ENCODE measurements at places on chromosomes 6 and 20.

DNA sequence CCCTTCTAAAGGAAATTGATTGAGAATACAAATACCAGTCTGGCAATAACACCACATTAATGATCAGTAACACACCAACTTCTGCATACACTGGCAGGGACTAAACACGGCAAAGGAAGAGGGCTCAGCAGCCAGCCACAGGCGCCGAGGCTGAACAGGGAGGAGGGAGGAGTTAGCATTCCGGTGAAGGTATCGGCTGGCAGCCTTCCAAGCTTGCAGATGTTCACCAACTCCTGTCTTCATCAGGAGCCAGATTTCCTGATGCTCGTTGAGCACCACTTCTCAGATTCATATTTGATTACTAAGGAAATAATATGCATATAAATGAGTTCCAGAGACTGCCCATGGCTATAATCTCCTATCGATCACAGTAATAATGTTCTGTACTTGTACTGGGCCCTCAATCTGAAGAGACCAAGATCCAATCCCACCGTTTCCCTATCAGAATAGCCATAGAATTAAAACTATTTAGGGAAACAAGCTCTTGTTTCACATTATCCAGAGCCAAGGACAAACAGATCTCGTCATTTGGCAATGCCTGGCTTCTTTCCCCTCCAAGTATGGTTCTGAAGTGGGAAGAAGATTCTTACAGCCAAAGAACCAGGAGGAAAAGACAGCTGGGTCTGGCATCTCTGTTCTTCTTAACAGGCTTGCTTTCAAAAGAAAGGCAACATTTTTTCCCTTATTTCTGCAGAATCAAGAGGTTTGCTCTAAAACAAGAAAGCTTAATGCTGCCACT, 42.2 kb downstream of the GFOD1 start:
- DNase-seq: no peak

- no peak for DNase-seq
Observed at GRCh38 chr20:35611482-35611881, 4.1 kb upstream of the SPAG4 start.

DNA sequence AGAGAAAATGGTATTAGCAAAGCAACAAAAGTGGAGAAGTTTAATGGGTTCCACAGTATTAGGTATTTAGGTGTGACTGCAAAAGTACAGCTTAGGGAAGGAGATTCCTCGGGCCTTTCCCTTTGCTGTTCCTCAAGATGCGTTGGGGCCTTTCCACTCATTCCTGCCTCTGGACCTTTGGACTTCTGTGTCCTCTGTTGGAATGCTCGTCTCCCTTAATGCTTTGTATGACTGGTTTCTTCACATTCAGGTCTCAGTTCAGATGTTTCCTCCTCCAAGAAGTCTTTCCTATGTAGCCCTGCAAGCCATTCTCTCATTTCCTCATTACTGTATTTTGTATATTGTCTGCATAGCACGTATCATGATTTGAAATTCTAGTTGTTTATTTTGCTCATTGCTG, 39.6 kb downstream of the CTNNBL1 start:
- DNase-seq: no peak

GRCh38 chr6:147087641-147088040, 116.6 kb upstream of the STXBP5 start:
- DNase-seq: no peak

DNA sequence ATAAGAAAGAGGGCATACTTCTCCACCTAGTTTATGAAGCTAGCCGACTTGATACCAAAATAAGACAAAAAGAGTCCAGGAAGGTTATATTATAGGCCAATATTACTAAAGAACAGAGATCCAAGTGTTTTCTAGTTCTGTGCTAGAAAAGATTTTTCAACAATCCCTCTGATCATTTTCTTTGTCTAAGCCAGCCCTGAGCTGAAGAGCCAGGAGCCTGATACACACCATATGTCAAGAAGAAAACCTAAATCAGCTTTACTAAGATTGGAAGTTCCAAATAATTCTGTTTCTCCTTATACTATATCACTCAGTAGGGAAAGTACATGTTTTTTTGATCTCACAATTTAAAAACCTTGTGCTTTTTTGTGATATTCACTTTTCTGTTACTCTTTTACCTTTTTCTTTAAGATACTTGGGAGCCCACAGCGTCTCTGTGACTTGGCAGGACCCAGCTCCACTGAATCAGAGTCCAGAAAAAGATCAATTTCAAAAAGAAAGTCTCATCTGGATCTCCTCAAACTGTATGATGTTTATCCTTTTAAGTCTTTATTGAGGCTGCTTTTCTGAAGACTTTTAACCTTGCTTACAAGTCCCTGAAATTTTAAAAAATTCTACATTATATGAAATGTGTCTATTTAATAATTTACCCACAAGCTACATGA, 43.0 kb upstream of the PBOV1 start:
- no peak for DNase-seq

- no peak for DNase-seq
Observed at GRCh38 chr6:5180636-5181035, 80.1 kb downstream of the LYRM4 start.

GRCh38 chr6:356828-357251, 34.7 kb upstream of the IRF4 start:
- DNase-seq: no peak

DNA sequence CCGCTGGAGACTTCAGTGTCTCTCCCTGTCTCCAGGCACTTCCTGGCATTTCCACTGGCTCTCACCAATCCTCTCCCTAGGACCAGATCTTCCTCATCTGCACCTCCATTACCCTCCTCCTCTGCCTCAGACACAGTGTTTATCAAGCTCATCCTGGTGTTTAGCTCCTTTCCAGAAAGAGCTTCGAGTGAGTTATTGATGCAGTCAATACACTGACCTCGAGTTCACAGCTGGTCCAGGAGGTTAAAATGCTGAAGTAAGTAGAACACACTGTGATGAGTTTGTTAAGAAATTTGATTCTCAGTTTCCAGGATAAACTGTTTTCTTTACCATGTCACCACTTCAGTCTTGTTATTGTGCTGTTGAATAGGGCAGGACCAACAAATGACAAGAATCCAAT, 42.1 kb upstream of the ARMC2 start:
- no peak for DNase-seq

GRCh38 chr6:66291905-66292304, 584.9 kb upstream of the EYS start:
- no peak for DNase-seq

- DNase-seq: no peak
Observed at GRCh38 chr6:150734235-150734634, 131.3 kb upstream of the MTHFD1L start.

DNA sequence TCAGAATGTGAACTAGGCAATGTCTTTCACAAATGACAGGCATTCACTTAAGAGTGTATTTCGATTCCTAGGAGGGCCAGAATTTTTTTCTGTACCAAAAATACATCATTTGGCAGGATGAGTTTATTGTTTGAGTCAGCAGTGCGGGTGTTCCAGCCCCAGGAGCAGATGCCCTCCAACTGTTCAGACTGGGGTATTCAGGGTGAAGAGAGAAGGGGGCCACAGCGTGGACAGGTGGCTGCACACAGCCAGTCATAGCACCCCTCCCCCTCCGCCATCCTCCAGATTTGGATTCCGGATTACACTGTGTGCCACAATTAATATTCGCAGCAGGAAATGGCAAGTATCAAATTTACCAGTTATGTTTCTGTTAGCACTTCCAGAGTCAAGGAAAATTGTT, 38.6 kb downstream of the RIPOR2 start:
- DNase-seq: no peak

DNA sequence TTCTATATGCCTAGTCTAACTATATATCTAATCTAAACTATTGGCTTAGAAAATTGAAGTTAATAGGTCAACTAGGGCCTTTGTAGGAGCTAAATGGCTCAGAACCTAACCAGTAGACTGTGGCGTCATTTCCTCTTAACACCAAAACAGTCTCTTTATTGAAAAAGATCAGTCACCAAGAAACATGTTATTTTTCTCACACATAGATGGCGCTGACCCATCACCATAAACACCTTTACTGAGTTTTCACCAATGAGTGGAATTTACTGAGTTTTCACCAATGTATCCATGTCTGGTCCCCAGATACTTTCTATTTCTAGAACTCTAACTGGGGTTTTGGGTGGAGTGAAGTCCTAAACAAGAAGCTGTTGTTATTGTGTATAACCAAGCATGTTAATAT, 636.0 kb downstream of the BCKDHB start:
- no peak for DNase-seq

DNA sequence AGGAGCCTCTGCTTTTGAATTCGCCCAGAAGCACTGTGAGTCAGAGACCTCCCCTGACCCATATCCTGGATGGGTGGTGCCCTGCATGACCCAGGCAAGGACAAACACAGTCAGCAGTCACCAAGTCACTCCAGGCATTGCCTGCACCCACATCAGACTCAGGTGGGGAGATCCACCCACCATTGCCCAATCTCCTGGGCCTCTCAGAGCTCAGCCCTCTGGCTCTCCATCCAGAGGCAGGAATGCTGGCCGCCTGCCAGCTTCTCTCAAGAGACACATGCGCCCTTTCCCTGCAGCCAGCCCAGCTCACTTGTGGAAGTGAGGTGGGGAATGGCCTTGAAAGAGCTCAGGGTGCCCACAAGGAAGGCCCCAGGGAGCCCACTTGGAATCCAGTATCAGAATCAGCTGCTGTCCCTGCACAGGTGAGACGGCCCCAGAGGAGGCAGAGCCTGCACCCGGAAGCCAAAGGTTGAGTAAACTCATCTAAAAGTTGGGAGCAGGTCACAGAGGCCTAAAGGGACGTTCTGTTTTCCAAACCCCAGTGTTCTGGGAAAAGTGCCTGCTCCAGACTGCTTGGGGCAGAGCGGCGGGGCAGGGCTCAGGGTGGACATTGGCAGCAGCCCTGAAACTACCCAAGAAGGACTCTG, 129.8 kb downstream of the PREX1 start:
- no peak for DNase-seq

DNA sequence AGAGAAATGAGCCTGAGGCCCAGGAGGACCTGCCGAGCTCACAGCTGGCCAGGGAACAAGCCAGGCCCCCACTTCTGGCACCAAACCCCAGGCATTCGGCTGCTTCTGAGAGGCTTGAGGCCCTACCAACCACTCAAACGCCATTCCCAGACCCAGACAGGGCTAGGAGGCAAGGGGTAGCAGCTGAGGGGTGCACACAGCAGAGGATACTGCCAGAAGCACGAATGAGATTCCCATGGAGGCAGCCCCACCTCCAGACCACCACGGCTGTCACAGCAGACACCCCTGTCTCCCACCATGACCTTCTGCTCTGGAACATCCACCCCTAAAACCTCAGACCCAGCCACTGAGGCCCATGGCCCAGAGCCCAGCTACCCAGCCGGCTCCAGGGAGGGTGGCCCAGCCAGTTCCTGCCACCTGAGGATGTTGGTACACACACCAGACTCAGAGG, 36.1 kb downstream of the NTSR1 start:
- DNase-seq: no peak

DNA sequence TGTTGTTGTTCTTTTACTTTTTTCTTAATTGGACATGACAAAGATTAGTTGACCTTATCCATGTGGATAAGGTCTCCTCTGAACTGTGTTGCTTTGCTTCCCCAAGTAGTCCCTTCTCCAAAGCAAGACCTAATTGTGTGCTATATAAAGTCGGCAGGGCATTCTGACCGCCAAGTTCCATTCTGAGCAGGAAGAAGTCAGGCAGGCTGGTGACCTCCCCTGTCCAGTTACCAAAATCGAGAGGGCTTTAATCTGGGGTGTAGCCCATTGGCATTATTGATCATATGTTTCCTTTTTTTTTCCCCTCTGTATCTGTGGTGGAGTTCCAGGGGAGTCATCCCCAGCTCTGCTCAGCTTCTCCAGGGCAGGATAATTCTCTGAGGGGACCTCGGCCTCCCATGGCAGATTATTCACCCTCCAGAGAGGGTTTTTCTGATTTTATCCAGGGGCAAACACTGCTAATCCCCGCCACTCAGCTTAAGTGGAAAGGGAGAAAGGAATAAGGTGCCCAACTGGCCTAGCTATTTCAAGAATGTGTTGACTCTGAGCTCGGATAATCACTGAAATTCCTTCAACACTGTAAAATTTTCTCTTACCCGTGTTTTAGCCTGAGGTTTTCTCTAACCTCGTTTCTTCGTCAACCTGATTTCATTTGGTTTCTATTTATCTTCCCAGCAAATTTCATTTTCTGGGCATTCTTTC, 71.8 kb upstream of the L3MBTL3 start:
- no peak for DNase-seq

DNA sequence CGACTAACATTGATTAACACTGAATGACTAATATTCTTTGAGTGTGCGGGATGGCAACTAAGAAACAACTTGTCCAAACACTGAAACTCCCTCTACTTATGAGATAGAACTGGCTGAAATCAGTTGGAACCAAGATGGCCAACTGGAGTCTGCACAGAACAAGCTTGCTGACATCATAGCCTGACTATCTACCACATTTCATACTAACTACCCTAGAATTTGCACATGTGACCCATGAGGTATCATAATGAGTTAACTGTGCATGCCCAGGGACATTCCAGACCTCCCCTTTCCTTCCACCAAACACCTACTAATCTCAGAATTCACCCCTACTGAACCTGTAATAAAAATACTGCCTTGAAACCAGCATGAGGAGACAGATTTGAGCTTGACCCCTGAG, 43.2 kb downstream of the PHIP start:
- no peak for DNase-seq

DNA sequence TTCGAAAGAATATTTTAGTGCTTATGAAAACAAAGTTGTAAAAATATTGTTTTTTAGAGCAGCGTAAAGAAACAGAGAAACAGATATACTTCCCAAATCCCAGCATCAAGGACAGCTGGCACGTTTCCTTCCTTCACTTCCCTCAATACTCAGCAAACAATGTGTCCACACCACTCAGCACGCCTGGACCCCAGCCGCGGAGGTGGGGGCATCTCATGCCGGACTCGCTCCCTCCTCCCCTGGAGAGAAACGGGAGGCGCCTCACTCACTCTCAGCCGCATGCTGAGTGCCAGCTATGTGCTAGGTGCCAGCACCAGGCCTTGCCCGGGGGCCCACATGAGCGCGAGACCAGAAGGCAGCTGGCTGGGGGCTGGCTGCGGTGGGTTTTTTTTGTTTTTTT, 34.7 kb downstream of the SLC2A4RG start:
- no peak for DNase-seq

DNA sequence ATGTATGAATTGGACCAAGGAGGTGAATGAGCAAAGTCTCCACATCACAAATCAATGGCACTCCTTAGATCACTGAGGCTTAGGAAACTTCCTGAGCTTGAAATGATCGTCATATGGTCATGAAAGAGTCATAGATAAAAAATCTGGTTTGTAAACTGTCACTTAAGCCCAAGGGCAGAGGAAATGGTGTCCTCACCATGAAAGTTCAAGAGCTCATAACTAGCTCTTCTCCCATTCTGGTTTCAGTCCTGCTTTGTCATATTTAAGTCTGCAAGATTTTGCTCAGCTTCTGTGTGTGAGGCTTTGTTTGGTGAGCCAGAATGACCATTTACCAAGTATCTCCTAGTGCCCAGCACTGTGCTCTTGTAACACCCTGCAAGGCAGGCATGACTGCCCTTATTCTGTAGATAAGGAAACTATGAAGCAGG, 60.5 kb downstream of the GJA10 start:
- no peak for DNase-seq

Data from stimulated activated CD8-positive, alpha-beta memory T cell treated with anti-CD3 and anti-CD28 coated beads, Interleukin-2, amount 100 ng/mL, for 1 hour (primary cell).